NCI-H774 (cell line): ENCODE measurements at places on chromosomes 7 and 10.

GRCh38 chr10:11207560-11207844, 189.8 kb downstream of the CELF2 start:
- no peak for DNase-seq

DNA sequence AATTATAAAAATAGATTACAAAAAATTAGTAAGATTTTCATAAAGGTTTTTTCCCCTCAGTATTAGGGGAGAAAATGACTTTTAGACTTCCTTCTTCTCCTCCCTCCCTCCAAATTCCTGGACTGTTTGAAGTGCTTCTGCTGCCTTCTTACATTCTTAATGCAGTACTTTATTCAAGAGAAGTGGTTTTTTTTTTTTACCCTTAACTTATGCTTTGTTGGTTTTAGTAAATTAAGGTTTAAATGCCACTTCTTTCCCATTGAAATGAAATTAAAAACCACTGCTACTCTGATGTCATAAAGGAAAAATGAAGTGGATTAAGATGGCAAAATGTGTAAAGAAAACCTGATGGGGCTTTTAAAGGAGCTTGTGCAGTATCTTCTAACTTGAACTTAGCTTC, 140.7 kb downstream of the VTI1A start:
- DNase-seq = no peak

GRCh38 chr10:49649294-49649693, 30.2 kb upstream of the C10orf53 start:
- no peak for DNase-seq

GRCh38 chr10:50613150-50613549, 10.6 kb downstream of the SGMS1 start:
- no peak for DNase-seq

GRCh38 chr7:117068511-117069145, 115.3 kb downstream of the ST7 start:
- peak; percentile 44 for DNase-seq

GRCh38 chr7:101757879-101758278, 59.5 kb upstream of the CUX1 start:
- DNase-seq = no peak

GRCh38 chr10:2414562-2414961, 652.8 kb upstream of the PFKP start:
- DNase-seq = no peak

DNA sequence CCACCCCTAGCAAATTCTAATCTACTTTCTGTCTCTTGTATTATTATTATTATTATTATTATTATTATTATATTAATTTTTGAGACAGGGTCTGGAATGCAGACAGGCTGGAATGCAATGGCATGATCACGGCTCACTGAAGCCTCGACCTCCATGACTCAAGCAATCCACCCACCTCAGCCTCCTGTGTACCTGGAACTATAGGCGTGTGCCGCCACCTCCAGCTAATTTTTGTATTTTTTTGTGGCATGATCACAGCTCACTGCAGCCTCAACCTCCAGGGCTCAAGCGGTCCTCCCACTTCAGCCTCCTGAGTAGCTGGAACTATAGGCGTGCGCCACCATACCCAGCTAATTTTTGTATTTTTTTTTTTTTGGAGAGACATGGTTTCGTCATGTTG, 2.6 kb upstream of the TMEM139 start:
- no peak for DNase-seq
